ENCODE measurements at places on chromosomes 11 and 22. TPM values are rescaled to one million over a fixed set of nuclear protein-coding genes. Genes with fewer than 3 reads are reported as not detected.

- DNase-seq = peak; percentile 36
Observed at GRCh38 chr11:69311767-69312385, 17.9 kb downstream of the MYEOV start.

GRCh38 chr11:110829873-110830272 lies 117.6 kb upstream of the ARHGAP20 start:
- no peak for DNase-seq

DNA sequence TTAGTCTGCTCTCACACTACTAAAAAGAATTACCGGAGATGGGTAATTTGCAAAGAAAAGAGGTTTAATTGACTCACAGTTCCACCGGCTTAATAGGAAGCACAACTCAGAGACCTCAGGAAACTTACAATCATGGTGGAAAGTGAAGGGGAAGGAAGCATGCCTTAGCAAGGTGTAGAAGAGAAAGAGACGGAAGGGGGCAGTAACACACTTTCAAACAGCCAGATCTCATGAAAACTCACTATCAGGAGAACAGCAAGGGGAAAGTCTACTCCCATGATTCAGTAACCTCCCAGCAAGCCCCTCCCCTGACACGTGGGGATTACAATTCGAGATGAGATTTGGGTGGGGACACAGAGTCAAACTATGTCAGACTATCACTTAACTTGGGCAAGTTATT lies 236.6 kb upstream of the ANO3 start:
- DNase-seq = no peak

- no peak for DNase-seq
Observed at GRCh38 chr22:34812631-34813030, 253.3 kb upstream of the ISX start.

- no peak for DNase-seq
Observed at GRCh38 chr11:1838077-1838425, 730 bp upstream of the TNNI2 start.

DNA sequence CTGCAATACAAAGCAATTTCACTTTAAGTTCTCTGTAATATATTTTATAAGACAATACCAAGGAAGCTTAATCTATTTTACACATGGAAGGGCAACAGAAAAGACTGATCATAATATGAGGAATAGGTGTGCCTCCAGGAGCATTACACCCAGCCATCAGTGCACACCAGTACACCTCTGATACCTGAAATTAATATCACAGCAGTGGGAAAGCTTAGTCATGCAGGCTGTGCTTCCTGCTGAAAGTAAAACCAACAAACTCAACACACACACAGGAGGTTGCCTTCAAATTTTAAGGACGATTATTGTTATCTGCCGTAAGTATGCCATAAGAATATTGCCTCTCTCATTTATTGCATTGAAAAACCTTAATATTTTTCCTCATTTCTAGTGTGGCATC lies 1119.1 kb upstream of the TENM4 start:
- no peak for DNase-seq

DNA sequence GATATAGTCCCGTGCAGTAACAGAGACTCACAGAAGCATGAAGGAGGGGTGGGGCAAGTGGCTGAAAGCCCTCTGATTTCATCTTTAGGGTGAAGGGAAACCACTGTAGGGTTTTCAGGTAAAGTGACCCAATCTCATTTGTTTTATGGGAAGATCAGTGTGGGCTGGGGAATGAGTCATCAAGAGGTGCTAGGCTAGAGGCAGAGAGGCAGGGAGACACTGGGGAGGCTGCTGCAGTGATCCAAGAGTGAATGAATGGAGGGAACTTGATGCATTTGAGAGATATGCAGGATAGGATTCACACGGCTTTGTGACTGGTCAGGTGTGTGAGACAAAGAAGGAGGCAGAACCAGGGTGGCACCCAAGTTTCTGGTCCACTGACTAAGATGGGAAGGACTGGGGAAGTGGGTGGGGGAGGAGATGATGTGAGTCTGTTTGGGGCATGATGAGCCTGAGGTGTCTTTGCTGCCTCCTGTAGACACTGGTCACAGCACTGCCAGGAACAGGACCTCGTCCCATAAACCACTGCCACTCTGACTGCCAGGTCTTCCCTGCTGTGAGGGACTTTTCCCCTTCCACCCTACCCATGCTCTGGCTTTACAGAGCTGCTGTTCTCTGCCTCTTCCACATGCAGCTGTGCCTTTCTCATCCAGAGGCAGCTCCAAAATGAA lies 239.0 kb downstream of the TENM4 start:
- no peak for DNase-seq

- DNase-seq = no peak
Observed at GRCh38 chr22:20204311-20204710, 53.5 kb upstream of the CCDC188 start.

DNA sequence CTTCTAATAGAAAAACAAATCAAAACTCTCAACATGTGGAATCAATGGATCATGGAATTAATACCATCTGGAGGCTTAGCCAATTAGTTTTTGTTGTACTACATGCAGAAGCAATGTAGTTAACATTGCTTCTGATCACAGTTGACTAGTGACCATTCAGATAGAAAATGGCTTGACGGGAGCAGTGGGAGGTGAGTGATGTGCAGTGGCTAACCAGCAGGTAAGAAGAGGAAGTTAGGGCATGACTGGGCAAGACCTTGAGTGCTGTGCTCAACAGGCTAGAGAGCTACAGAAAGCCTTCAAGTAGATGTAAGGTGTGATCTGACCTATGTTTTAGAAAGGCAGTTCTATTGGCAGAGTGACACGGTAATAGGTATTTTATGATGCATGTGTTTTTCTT lies 60.7 kb upstream of the ALKBH3 start:
- no peak for DNase-seq

DNA sequence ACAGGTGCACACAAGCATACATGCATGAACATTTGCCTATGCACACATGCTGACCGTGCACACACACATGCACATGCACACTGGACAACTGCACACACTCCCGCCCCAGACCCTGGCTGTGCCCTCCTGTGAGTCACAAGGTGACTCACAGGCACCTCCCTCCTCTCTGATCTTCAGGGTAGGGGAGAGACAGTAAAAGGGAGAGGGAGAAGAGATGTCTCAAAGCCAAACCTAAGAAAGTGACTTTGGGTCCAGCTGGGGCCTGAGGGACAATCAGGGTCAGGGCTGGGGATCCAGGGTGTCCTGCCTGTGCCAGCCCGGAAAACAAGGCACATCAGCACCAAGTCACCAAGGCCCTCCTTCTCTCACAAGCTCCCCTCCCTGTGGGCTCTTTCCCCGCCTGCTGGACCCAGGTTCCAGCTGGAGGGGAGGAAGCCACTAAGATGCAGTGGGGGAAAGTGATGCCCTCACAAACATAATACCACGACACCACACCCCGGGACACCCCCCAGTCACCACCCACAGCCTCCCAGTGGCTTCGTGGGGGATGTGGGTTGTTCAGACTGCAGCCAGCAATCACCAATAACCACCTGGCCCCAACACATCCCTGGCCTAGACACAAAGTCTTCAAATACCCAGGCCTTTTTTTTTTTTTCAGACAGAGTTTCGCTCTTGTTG lies 39.3 kb downstream of the PDGFB start:
- no peak for DNase-seq

- no peak for DNase-seq
Observed at GRCh38 chr11:113979431-113979830, 4.5 kb downstream of the HTR3A start.

GRCh38 chr11:120212926-120213325 lies 2.1 kb downstream of the OAF start:
- no peak for DNase-seq

The MYRF gene
- 6.9 TPM for total RNA-seq

The SPTBN2 gene
- 27.2 TPM for total RNA-seq

The PDGFB gene
- 11.1 TPM for total RNA-seq

The KCNQ1 gene
- total RNA-seq = 5.1 TPM

The TRIM48 gene
- not detected for total RNA-seq
